Activated CD4-positive, alpha-beta T cell treated with anti-CD3 and anti-CD28 coated beads for 48 hours (primary cell): ENCODE measurements at places on chromosomes 7 and 10.

DNA sequence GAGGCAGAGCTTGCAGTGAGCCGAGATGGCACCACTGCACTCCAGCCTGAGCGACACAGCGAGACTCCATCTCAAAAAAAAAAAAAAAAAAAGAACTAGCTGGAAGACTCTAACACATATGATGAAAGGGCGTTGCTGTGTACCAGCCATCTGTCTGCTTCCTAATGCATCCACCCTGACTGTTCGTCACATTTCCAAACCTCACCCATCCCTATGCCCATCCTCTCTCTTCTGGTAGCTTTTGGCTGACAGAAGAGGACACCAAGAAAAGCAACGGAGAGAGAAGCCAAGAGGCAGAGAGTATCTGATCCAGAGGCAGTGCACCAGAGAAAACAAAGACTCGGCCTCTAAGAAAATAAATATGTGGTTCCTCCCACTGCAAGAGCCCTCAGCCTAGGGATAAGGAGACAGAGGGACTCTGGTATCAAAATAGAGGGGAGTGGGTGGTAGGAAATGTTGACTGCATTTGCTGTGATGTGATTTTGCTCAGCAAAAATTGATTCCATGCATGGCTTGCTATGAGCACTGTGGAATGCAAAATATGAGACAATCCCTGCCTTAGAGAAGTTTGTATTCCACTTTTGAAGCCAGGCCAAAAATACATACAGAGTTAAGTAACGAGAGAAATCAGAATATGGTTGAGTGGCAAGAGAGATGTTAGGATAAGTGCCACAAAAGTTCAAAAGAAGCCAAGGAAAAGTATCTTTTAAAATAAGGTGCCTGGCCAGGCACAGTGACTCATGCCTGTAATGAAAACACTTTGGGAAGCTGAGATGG is 100.8 kb upstream of the STK17A start:
- DNase-seq: no peak

DNA sequence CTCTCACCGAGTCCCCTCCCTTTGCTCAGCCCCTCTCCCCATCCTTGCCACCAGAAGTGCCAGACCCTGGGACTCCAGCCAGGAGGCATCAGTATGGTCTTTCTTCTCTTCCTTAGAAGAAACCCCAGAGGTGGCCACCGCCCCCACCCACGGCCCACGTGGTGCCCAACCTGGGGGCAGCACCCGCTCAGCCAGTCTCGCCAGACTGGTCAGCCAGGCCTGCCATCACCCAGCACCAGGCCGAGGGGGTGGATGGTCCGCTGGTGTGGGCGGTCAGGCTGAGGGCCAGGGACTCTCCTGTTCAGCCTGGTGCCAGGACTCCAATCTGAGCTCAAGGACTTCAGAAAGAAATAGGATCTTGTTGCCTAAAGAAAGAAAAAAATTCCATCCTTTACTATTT is 5.8 kb upstream of the CLDN4 start:
- DNase-seq: no peak

- DNase-seq: no peak
These were observed 3.2 kb downstream of the PPRC1 start for GRCh38 chr10:102135956-102136526.

DNA sequence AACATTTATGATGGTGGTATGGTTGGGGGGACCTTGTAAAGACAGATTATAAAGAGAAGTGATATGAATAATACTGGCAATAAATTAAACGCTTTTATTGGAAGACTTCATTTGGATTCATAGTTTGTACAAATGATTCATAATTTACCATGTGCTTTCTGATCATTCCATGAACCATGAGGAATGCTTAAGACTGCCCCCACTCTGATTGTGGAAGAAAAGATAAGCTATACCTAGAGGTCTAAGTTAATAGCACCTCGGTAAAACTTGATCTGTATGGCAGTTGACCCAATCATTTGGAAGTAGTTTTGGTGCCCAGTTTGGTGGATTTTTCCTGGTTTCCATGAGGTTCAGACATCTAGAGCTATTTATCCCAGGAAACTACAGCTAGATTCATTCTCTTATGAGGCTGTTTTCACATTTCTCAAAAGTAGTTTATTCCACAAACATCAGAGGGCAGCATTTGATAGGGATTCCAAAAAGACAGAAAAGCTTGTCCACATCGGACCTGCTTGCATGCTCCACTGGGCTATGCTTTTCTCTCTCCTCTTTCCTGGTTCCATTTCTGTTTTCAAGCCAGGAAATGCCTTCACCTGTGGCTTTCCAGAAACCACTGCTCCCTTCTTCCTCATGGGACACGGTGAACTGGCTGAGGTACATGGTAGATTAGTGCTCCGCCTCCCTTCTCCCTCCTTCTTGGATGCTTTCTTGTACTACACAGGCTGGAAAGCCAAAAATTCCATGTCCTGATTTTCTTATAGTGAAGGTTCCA is 29.2 kb downstream of the TFAM start:
- no peak for DNase-seq

DNA sequence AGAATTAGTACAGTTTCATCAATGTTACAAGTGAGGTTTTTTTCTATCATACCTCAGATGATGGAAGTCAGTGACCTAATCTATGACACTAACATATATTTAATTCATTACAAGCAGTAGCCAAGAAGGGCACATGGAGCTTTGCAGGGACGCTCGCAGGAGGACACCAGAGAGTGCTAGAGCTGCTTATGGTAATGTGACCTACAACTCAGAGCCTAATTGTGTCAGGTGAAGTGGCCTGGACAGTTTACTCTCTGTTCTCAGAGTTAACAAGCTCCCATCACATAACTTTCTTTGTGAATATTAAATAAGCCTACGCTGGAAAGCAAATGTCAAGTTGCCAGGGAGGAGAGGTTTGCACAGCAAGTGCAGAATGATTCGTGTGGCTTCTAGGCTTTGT is 11.6 kb upstream of the CNNM2 start:
- no peak for DNase-seq

DNA sequence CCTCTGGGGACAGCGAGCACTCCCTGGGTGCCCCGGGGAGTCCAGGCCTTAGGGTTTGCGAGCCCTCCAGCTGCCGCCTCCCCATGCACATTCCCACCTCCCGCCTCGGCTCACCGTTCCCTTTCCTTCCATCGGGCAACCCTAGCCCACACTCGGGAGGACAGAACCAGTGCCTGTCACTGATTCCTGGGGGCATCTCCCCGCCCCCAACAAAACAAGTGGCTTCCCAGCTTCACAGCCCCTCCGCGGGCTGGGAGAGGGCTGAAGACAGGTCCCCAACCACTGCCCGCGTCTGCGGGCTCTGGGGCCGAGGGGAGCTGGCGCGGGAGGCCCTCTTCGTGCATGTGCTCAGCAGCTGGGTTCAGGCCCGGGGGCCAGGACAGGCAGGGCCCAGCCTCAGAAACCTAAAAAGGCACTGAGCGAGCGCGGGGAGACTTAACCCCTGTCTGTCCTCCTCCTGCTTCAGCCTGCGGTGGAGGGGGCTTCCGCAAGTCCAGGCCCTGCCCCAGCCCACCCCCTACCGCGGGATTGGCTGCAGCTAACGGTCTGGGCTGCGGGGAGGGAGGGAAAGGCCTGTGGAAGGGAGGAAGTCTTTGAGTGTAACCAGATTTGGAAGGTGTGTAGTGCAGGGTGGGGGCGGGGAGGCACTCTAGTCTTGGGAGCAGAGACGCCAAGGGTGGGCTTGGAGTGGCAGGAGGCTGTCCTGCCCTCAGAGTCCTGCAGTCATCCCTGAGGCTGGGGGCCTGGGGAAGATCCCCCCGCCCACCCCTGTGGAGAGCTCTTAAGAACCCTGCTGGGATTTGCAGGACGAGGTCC is 1.2 kb downstream of the FLNC start:
- no peak for DNase-seq

DNA sequence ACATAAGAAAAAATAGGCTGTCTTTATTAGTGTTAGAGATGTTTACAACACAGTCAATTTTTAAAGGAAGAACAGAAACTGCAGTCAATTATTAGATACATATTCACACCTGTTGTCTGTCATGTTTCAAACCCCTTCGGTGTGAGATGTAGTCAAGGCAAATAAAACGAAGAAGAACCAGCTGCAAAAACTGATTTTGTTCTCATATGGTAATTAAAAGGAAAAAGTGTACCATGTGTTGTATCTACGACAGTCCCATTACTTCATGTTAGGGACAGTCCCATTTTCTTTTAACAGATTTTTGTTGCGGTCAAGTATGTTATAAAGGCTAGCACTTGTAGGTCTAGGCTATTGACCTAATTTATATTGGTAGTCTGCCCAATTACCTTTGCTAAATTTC is 149.4 kb downstream of the LRRN3 start:
- DNase-seq: no peak
